ENCODE measurements at places on chromosomes 1 and 21. TPM values are rescaled to one million over a fixed set of nuclear protein-coding genes. Genes with fewer than 3 reads are reported as not detected.

Gene S100A9
- 0.51 TPM for total RNA-seq

GRCh38 chr21:35652872-35653271, 407.5 kb downstream of the SETD4 start:
- peaks cover 2% of the 10 kb centered on the region for H3K4me1 ChIP-seq
- no peaks in the 10 kb centered on the region for H3K36me3 ChIP-seq
- H3K27me3 ChIP-seq = no peaks in the 10 kb centered on the region
- H3K27ac ChIP-seq = no peak overlapping the region
- no peak overlapping the region for H3K4me3 ChIP-seq
- DNase-seq = no peak

- peaks cover 6% of the 10 kb centered on the region for H3K27me3 ChIP-seq
- H3K27ac ChIP-seq = no peak overlapping the region
- no peak overlapping the region for H3K4me3 ChIP-seq
- no peak for DNase-seq
Observed at GRCh38 chr1:203148127-203148526, 20.6 kb downstream of the ADORA1 start.

DNA sequence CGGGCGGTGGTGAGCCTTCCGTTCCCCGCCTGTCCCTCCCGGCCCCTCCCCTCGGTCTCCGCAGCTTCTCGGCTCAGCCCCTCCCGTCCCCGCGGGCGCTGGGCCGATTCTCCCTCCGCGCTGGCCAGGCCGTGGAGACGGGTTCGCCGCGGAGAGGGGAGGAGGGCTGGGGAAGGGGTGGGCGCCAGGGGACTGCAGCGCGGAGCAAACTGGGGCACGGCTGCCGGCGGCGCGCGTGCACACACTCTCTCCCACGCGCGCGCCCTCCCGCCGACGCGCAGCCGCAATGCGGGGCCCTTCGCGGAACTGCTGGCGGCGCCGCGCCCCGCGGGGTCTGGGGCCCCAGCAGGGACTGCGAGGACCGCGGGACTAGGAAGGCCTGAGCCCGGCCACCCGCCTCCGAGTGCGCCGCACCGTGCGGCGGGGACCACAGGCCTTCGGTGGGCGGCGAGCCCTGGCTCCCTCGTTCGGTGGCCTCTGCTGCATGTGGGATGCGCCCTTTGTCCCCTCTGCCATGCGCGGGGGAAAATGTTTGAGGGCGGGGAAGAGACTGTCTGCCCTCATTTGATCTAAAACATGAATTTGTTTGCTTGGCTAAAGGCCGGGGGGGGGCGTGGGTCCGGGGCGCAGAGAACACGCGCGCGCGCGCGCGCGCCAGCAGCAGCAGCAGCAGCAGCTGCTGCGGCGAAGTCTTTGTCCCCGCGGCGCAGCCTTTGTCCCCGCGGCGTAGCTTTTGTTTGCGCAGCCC, 90.7 kb upstream of the VAMP3 start:
- H3K36me3 ChIP-seq = no peaks in the 10 kb centered on the region
- DNase-seq = peak; percentile 54
- peak overlapping the region; percentile 80 for H3K4me3 ChIP-seq
- H3K27me3 ChIP-seq = peaks cover 4% of the 10 kb centered on the region
- H3K27ac ChIP-seq = no peak overlapping the region
- H3K4me1 ChIP-seq = no peaks in the 10 kb centered on the region

Gene DIRAS3
- 0.49 TPM for total RNA-seq

GRCh38 chr1:88608139-88608943, 75.7 kb upstream of the PKN2 start:
- peak; percentile 18 for DNase-seq
- H3K27ac ChIP-seq = no peak overlapping the region
- no peaks in the 10 kb centered on the region for H3K27me3 ChIP-seq
- H3K4me3 ChIP-seq = no peak overlapping the region
- no peaks in the 10 kb centered on the region for H3K4me1 ChIP-seq
- H3K36me3 ChIP-seq = no peaks in the 10 kb centered on the region

Gene TSPEAR
- not detected for total RNA-seq

DNA sequence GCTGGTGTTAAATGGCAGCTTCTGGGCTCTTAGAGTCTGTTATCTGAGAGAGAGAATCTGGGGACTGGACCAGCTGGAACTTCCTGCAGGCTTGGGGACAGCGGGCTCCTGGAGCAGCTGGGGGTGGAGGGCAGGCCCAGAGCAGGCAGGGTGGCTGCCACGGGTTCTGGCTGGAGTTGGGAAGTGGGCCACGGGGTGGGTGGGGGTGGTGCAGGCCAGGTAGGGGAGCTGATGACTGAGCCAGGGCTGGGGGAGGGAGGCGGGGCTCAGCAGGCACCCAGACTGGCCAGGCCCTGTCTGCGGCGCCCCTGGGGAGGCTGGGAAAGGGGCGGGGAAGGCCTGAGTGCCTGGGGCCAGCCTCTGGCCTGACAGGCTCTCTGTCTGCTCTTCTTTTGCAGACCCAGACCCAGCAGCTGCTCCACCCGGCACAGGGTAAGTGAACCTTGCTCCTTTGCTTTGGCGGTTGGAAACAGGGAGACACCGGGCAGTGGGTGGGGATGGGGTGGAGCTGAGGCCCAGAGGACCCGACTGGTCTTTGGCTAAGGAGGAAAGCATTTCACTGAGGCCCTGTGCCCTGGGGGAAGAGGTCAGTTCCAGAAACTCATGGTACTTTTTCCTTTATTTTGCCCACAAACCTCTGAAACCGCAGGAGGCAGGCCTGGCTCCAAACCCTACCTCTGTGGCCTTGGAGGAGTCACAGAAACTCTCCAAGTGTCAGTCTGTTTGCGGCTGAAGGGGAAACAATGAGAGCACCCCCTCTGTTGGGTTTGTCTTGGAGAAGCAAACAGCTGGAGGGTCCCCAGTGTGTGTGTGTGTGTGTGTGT, 48.8 kb downstream of the ARHGEF10L start:
- H3K4me3 ChIP-seq = no peak overlapping the region
- no peaks in the 10 kb centered on the region for H3K36me3 ChIP-seq
- H3K4me1 ChIP-seq = peaks cover 15% of the 10 kb centered on the region

GRCh38 chr1:191577213-191577612, 581.0 kb upstream of the RGS18 start:
- no peak for DNase-seq
- H3K36me3 ChIP-seq = no peaks in the 10 kb centered on the region
- H3K4me3 ChIP-seq = no peak overlapping the region
- H3K27ac ChIP-seq = no peak overlapping the region
- H3K27me3 ChIP-seq = no peaks in the 10 kb centered on the region
- H3K4me1 ChIP-seq = no peaks in the 10 kb centered on the region

GRCh38 chr21:45596704-45597318, 46.7 kb upstream of the PCBP3 start:
- no peak overlapping the region for H3K27ac ChIP-seq
- H3K36me3 ChIP-seq = peaks cover 8% of the 10 kb centered on the region
- no peaks in the 10 kb centered on the region for H3K4me1 ChIP-seq
- no peak overlapping the region for H3K4me3 ChIP-seq

DNA sequence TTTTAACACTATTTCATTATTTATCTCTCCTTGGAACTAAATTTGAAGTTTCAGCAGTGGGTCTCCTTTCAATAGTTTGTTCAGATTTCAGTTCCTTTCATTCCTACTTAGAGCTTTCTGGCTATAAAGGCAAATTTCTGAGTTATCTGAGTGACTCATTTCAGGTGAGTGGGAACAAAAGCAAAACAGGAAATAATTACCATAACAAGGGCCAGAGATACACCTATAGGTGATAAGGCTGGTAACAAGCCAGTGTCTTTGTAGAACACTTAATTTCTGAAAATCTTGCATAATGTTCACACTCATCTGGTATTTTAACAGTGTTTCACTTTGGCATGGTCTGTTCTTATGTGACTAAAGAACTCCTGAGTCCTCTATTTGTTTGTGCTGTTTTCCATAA, 64.5 kb upstream of the PRRC2C start:
- peaks cover 5% of the 10 kb centered on the region for H3K27me3 ChIP-seq
- peaks cover 19% of the 10 kb centered on the region for H3K4me1 ChIP-seq
- H3K27ac ChIP-seq = no peak overlapping the region
- H3K36me3 ChIP-seq = no peaks in the 10 kb centered on the region
- DNase-seq = no peak
- H3K4me3 ChIP-seq = no peak overlapping the region

DNA sequence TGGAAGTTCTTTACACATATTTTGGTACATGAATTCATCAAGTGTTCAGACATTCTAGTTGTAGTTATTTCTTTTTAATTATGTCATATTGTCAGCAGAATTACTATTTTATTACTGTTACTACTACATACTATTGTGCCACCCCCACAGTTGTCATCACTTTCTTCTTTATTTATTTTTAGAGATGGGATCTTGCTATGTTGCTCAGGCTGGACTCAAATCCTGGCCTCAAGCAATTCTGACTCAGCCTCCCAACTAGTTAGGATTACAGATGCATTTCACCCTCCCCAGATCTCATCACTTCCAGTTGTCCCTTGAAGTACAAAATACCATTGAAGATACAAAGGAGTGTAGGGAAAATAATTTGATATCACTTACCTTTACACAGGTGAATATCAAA, 258.0 kb downstream of the KCTD3 start:
- no peak for DNase-seq
- H3K4me1 ChIP-seq = no peaks in the 10 kb centered on the region
- no peak overlapping the region for H3K27ac ChIP-seq
- H3K4me3 ChIP-seq = no peak overlapping the region
- H3K36me3 ChIP-seq = no peaks in the 10 kb centered on the region
- no peaks in the 10 kb centered on the region for H3K27me3 ChIP-seq

DNA sequence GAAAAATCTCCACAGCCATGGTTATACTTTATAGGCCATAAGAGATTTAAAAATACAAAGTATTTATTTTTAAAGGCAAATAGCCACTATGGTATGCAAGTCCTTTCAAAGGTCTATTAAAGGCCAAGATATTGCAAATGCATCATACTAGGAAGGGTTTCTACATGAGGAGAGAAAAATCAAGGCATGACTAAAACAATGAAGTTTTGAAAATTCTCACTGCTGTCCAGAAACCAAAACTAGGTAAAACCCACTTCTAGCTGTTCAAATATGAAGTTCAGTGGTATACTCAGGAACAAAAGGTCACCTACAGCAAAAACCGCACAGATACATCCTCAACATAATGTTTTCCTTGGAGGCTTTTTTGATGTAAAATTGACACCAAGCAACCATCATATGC, 75.0 kb downstream of the EPS15 start:
- peaks cover 20% of the 10 kb centered on the region for H3K4me1 ChIP-seq
- no peak overlapping the region for H3K27ac ChIP-seq
- H3K4me3 ChIP-seq = no peak overlapping the region
- no peak for DNase-seq

Gene RHOU
- total RNA-seq = 10.2 TPM

- peaks cover 2% of the 10 kb centered on the region for H3K27me3 ChIP-seq
- H3K27ac ChIP-seq = no peak overlapping the region
- no peaks in the 10 kb centered on the region for H3K36me3 ChIP-seq
- no peaks in the 10 kb centered on the region for H3K4me1 ChIP-seq
- H3K4me3 ChIP-seq = no peak overlapping the region
Observed at GRCh38 chr1:247241691-247242090, 14.2 kb upstream of the VN1R5 start.

DNA sequence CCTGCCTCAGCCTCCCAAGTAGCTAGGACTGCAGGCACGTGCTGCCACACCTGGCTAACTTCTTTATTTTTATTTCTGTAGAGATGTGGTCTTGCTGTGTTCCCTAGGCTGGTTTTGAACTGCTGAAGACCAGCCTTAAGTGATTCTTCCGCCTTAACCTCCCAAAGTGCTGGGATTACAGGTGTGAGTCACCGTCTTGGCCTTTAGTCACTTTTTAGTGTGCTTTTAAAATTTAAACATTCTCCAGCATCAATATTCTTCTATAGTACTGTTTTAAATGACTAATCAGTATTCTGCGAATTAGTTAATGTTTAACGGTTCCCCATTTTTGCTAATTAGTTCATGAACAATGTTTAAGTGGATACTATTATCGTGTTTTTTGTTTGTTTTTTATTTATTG, 60.6 kb downstream of the DYRK1A start:
- no peak overlapping the region for H3K27ac ChIP-seq
- H3K36me3 ChIP-seq = peaks cover 37% of the 10 kb centered on the region
- H3K4me3 ChIP-seq = no peak overlapping the region
- no peaks in the 10 kb centered on the region for H3K27me3 ChIP-seq
- H3K4me1 ChIP-seq = peaks cover 31% of the 10 kb centered on the region

Gene LGR6
- 0.23 TPM for total RNA-seq

Gene CLCA4
- not detected for total RNA-seq

DNA sequence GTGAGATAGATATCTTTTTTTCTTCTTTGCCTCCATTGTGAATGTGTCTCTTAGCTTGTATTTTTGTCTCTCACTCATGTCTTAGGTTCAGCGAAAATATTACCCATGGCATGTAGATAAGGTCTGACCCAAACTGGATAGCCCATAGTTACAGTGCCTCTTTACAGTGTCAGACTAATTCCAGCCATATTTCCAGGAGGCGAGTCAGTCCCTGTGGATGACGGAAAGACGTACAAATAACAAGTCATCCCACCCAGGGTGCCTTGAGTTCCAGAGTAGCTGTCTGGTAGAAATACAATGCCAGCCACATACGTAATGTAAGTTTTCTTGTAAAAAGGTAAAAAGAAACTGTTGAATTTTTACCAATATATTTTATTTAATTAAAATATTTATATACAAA, 157.3 kb downstream of the ZNF281 start:
- no peak for DNase-seq
- H3K4me3 ChIP-seq = no peak overlapping the region
- no peaks in the 10 kb centered on the region for H3K4me1 ChIP-seq
- H3K36me3 ChIP-seq = no peaks in the 10 kb centered on the region
- H3K27ac ChIP-seq = no peak overlapping the region

GRCh38 chr1:39788758-39789570, at the start of gene BMP8B:
TSS of gene BMP8B (minus strand) at chr1:39788865. CDS start at chr1:39788485, 380 bp downstream.
- H3K36me3 ChIP-seq = no peaks in the 10 kb centered on the region
- no peak within 1 kb of the TSS for H3K27ac ChIP-seq
- peaks cover 10% of the 10 kb centered on the region for H3K4me1 ChIP-seq
- DNase-seq = peak; percentile 38
- peaks cover 22% of the 10 kb centered on the region for H3K27me3 ChIP-seq
- peak within 1 kb of the TSS; percentile 65 for H3K4me3 ChIP-seq

DNA sequence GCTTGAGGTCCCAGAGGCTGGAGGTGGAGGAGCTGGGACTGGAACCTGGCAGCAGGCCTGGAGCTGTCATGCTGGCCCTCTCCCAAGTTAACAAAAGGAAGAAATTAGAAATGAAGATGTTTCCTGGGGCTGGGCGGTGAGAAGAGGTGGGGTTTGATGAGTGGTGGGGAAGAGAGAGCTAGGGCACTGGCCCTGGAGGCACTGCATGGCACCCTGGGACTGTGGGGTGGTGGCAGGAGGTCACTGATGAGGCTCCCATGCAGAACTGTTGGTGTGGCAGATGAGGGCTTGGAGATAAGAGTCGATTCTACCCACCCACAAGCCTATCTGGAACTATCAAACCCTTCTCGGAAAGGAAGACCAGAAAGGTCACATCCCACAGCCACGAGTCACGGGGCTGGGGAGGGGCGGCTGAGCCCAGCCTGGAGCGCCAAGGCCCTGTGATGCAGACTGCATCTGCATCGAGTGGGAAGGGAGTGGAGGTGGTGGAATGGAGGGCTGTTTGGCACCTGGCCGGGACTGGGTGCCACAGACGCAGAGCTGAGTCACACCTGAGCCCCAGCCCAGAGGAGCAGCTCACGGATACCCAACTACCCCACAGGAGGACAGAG, 29.4 kb downstream of the MRPL37 start:
- no peak for DNase-seq
- H3K36me3 ChIP-seq = peaks cover 16% of the 10 kb centered on the region
- H3K27ac ChIP-seq = no peak overlapping the region
- H3K27me3 ChIP-seq = peaks cover 6% of the 10 kb centered on the region
- peaks cover 4% of the 10 kb centered on the region for H3K4me1 ChIP-seq
